ENCODE measurements at places on chromosomes 12 and 14.

- DNase-seq = no peak
Measured at GRCh38 chr12:117294189-117294603, 67.2 kb downstream of the NOS1 start.

DNA sequence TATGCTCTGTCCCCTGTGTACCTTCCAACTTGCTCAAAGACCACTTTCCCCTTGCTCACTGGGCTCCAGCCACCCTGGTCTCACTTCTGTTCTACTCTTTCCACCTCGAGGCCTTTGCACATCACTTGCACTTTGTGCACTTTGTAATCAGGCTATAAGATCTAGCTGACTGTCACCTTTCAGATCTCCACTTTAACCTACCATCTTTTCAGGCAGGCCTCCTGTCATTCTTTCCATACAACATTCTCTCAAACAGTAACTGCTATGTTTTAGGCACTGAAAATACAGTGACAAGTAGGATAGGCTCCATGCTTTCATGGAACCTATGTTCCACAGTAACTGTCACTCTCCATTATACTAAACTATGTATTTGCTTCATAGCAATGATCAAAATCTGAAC is 14.0 kb downstream of the CPM start:
- DNase-seq = no peak

DNA sequence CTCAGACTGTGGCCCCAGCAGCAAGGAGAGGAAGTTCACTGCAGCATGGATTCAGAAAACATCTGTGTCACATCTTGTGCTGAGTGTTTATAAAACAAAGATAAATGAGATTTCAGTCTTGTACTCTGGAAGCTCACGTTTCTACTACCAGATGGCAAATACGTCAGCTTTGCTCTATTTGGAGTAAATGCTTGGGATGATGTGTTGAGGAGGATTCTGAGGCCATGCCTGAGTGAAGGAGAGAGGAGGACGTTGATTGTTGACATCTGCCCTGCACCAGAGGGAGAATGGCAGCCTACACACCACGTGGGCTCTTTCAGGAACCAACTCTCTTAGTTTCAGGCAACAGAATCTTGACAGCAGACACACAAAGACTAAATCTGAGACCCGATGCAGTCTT is 188.9 kb downstream of the TMEM132C start:
- no peak for DNase-seq

GRCh38 chr14:90681929-90682328 is 134.3 kb downstream of the TTC7B start:
- no peak for DNase-seq

- no peak for DNase-seq
Measured at GRCh38 chr12:75982979-75983660, 48.5 kb downstream of the PHLDA1 start.

DNA sequence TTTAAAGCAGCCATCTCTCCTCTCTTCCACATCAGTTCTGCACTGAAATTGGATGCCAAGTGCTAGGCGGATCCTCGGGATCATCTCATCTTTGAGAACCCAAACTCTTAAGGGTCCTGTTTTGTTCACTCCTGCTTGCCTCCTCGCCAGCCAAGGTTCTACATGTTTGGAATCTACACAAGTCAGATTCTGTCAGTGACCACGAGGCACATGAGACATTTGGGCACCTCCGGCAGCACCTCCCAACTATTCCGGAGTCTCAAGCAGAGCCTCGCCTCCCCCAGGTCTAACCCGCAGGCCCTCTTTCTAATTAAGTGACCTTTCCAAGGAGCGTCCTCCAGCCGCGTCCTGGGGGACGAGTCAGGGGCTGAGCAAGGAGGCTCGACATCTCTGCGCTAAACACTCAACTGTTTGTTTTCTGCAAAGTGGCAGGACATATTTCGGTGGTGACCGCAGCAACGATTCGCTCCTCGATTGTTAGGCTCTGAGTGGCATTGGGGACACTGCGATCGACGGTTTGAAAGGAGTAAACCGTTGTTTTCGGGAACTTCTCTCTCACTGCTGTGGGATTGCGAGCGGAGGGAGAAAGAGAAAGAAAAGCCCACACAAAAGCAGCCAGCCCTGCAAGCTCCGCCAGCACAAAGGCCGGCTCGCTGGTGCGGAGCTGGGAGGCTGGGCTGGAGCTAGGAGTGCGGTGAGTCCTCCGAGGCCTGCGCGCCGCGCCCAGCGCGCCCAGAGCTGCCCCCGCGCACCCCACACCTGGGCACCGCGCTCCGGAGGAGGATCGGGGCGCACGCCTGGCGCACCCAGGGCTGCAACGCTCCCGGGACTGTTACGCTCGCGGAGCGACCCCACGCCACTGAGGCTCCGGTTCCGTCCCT is 640 bp downstream of the ARMH4 start:
- DNase-seq = no peak

DNA sequence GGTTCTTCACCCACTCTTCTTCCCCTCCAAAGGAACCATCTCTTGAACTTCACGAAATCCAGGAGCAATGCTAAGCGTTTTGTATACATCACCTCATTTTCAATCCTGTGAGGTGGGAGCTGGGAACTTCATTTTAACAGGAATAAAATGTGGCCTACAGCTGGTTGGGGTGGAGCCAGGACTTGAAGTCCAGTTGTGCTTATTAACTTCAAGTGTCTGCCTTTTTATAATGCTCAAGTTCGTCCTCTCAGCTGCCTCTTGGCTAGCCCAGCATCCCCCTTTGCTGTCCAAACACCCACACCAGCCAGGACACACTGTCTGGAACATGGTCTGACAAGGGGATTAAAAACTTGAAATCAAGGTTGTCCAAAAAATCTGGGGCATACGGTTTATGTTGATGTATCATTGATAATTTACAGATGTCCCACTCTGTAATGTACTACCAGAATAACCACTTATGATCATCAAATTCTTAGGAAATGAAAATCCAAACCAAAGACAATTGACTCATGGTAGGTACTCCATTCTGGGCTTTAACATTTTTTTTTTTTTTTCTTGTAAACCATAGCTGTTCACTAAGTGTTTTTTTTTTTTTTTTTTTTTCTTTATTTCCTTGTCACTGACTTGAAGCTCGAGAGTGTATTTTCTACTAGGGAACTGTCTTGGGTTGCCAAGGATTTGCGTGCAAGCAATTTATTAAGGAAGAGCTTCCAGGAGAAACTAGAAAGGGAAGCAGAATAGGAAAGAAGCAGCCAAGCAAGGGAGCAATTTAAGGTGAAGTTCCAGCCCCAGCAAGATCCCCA is 252.3 kb downstream of the EFCAB11 start:
- DNase-seq = peak; percentile 38
